ENCODE measurements at places on chromosomes 5 and 9. TPM values are rescaled to one million over a fixed set of nuclear protein-coding genes. Genes with fewer than 3 reads are reported as not detected.
A peak's percentile ranks its signal among the peaks of the same experiment; 100 is the strongest.

GRCh38 chr9:127953768-127954505, 16.3 kb upstream of the DPM2 start:
- no peak for DNase-seq

- DNase-seq: peak; percentile 74
These were observed 14.2 kb upstream of the NRARP start for GRCh38 chr9:137316012-137316981.

GRCh38 chr5:105150323-105150722, 1587.7 kb upstream of the NUDT12 start:
- no peak for DNase-seq

OBP2B gene
- total RNA-seq: not detected

HNRNPH1 gene
- total RNA-seq: 726 TPM

PCDHB12 gene
- 4.8 TPM for total RNA-seq

CDH12 gene
- total RNA-seq: 0.72 TPM
